Activated naive CD4-positive, alpha-beta T cell treated with Interleukin-2 at 50 U/mL for 16 hours (primary cell): ENCODE measurements at places on chromosomes 11 and 22.

- no peak for DNase-seq
Observed at GRCh38 chr22:32811788-32812545, 10.5 kb downstream of the TIMP3 start.

GRCh38 chr11:93287434-93287833 lies 43.1 kb upstream of the DEUP1 start:
- DNase-seq = no peak

- DNase-seq = no peak
Observed at GRCh38 chr11:58497951-58498350, 10.0 kb downstream of the OR5B21 start.

- DNase-seq = peak; percentile 76
Observed at GRCh38 chr22:17159504-17159951, 451 bp upstream of the HDHD5 start.

- peak; percentile 42 for DNase-seq
Observed at GRCh38 chr22:41842996-41843970, 10.4 kb downstream of the SREBF2 start.

GRCh38 chr22:19612866-19613572 lies 88.8 kb upstream of the CLDN5 start:
- no peak for DNase-seq

DNA sequence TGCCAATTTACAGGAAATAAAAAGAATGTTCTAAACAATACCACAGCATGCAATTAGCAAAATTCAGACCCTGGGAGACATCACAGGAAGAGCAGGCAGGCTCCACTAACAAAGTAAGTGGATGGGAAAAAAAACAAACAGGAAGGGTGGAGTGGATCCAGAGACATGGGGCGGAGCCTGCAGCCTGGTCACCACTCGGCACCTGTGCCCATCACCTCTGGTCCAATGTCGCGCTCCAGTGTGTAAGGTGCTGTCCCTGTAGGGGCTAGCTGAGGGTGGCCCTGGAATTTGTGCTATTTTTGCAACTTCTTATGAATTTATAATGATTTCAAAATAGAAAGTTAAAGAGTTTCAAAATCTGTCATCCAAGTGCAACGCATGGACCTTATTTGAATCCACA lies 11.0 kb upstream of the MOB2 start:
- no peak for DNase-seq

- DNase-seq = no peak
Observed at GRCh38 chr11:36702330-36703054, 104.5 kb upstream of the RAG2 start.

GRCh38 chr11:11553573-11553972 lies 68.2 kb downstream of the GALNT18 start:
- no peak for DNase-seq

DNA sequence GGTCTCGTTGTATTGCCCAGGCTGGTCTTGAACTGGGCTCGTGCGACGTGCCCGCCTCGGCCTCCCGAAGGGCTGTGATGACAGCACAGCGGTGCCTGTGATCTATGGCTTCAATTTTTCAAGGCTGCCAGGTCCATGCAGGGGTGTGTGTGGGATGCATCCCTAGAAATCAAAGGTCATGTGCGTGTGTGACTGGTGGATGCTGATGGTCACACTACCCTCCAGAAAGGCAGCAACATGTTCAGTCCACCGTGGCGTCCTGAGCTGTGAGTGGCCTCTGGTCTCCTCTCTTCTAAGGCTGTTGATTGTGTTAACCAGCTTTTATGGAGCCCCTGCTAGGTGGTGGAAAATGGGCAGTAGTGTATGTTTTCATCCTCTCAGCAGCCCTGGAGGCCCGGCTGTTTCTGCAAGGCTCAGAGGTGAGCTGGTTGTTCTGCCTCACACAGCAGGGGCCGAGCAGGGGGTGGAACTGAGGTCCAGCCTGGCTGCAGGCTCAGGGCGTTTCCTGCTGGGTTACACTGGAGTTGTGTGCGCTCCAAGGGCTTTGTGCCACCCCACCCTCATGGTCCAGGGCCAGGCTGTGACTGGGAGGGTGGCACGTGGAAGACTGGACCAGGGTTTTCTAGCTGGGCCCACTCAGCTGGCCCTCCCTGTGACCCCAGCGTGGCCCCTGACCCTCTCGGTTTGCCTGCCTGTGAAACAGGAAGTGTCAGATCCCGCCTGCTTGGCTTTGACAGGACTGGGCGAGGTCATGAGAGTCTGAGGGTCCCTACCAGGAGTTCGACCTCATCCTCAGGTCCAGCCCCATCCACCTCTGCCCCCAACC lies 7.7 kb downstream of the BIK start:
- DNase-seq = no peak

GRCh38 chr22:45292731-45293442 lies 8.1 kb downstream of the UPK3A start:
- DNase-seq = no peak

- DNase-seq = no peak
Observed at GRCh38 chr11:93236741-93237675, 39.2 kb upstream of the SLC36A4 start.

- no peak for DNase-seq
Observed at GRCh38 chr11:9936754-9937153, 272.9 kb downstream of the SWAP70 start.

GRCh38 chr11:66068923-66069714 lies 953 bp upstream of the PACS1 start:
- DNase-seq = peak; percentile 39

DNA sequence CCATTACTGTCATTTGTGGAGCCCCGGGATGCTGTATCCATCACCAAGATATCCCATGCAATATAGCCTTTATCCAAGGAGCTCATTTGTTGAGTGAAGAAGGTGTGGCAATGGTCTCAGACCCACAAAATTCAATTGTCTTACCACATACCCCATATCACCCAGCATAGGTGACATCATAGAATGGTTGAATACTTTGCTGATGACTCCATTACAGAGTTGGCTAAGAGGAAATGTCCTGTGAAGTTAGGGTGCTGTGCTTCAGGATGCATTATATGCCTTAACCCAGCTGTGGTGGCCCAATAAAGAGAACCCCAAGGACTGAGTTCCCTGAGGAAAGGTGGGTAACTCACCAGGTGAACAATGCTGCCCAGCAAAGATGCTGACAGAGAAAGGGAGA lies 113.7 kb downstream of the EFCAB6 start:
- DNase-seq = no peak

GRCh38 chr11:17233101-17233500 lies 25.3 kb upstream of the PIK3C2A start:
- no peak for DNase-seq

GRCh38 chr11:49302360-49302759 lies 94.0 kb upstream of the FOLH1 start:
- no peak for DNase-seq

DNA sequence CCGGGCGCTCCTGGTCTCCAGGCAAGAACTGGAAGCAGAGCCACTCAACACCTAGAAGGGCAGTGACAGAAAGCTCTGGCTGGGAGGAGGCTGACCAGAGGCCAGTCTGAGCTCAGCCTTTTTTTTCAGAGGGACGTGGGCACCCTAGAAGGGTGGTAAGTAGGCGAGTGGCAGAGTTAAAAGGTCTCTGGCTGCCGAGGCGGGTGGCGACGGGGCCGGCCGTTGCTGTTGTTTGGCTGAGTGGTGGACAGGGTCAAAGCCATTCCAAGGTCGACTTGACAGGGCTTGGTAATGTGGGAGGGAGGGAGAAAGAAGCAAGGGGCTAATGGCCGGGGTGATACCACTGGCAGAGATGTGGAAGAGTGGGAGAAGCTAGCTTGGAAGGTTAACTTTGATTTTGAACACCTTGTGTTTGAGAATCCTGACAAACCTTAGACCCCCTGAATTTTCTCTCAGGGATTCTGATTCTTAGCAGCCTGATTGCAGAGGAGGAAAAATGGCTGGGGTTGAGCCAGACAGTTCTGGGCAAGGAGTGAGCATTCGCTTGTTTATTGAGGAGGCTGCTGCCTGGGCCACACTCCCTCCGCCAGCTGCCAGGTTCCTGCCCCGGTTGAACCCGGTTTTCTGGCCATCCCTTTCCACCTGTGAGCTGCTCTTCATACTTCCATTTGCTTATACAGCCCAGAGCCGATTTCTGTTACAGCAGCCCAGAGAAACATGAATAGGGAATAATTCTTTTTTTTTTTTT lies 868 bp upstream of the SYCE3 start:
- DNase-seq = no peak

DNA sequence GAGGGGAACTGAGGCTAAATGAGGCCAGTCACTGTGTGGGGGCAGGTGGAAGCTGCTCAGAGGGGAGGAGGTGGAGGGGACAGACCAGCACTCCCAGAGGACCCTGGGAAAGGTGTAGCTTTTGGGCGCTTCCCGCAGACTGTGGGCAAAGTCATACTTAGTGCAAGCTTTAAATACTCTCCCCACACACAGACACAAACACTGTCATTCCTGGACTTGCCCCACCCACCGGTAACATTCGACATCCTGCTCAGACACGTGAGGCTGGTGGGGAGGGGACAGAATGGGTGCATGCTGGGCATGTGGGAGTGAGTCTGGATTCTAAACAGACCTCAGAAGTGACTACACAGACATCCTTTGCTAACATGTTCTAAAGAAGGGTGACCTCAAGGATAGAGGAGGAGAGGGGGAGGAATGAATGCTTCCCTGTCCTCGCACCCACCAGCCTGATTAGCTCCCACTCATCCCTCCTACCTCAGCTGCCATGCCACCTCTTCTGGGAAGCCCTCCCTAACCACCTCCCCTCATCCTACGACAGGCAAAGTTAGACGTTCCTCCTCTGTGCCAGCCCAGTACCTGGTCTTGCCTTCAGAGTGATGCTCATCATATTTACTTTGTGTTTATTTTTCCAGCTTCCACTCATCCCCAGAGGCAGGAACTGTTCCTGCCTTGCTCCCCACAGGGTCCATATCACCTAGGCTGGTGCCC lies 22.2 kb downstream of the TSKU start:
- DNase-seq = peak; percentile 55

GRCh38 chr11:81573367-81573766 lies 1160.3 kb downstream of the FAM181B start:
- DNase-seq = no peak

- no peak for DNase-seq
Observed at GRCh38 chr11:122285070-122285988, 169.3 kb upstream of the BLID start.

- no peak for DNase-seq
Observed at GRCh38 chr22:49590381-49590780, 237.3 kb downstream of the BRD1 start.
